ENCODE measurements at places on chromosomes 6 and 20. TPM values are rescaled to one million over a fixed set of nuclear protein-coding genes. Genes with fewer than 3 reads are reported as not detected.

- no peak for DNase-seq
- H3K4me1 ChIP-seq = peaks cover 60% of the 10 kb centered on the region
- H3K27ac ChIP-seq = peak overlapping the region; percentile 16
Observed at GRCh38 chr6:4128072-4128471, 7.3 kb downstream of the ECI2 start.

GRCh38 chr6:150138638-150139037, 4.2 kb upstream of the PPP1R14C start:
- DNase-seq = no peak
- H3K4me3 ChIP-seq = no peak overlapping the region
- no peaks in the 10 kb centered on the region for H3K4me1 ChIP-seq
- no peaks in the 10 kb centered on the region for H3K36me3 ChIP-seq
- peaks cover 15% of the 10 kb centered on the region for H3K27me3 ChIP-seq
- no peak overlapping the region for H3K27ac ChIP-seq

DNA sequence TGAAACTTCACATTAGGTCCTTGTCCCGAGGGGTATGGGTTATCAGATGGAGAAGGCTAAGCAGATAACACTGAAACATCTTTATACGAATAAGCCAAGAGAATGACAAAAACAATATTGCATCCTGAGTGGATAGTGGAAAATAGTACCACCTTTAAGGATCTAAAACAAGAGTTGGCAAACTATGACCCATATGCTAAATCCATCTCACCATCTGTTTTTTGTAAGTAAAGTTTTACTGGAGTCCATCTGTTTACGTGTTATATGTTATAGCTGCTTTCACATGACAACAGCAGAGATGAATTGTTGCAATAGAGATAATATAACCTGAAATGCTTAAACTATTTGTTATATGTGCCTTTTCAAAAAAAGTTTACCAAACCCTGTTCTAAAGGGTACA, 76.1 kb upstream of the TRDN start:
- no peak for DNase-seq
- H3K27me3 ChIP-seq = no peaks in the 10 kb centered on the region
- H3K36me3 ChIP-seq = no peaks in the 10 kb centered on the region
- H3K4me1 ChIP-seq = no peaks in the 10 kb centered on the region

- H3K4me1 ChIP-seq = peaks cover 24% of the 10 kb centered on the region
- DNase-seq = peak; percentile 68
- H3K27ac ChIP-seq = peak overlapping the region; percentile 66
Observed at GRCh38 chr6:52647199-52647598, 23.7 kb upstream of the TMEM14A start.

DNA sequence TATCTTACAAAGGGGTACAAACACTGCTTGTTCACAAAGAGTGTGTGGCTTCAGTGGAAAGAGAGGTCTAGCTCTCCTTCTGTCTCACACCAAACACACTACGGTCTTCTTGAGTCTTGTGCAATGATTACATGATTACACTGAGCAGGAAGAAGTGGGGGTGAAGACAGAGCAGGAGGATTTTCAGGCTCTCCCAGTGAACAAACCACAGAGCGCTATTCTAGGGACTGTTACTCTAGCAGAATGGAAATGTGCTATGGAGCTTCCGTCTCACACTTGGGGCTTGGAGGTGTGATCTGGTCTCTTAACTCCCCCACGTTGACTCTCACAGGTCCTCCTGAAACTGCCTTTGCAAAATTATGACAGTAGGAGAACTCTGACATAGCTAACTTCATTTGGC, 203.4 kb downstream of the MYLK4 start:
- no peak for DNase-seq
- no peaks in the 10 kb centered on the region for H3K36me3 ChIP-seq
- peaks cover 9% of the 10 kb centered on the region for H3K4me1 ChIP-seq
- no peak overlapping the region for H3K27ac ChIP-seq
- H3K27me3 ChIP-seq = peaks cover 16% of the 10 kb centered on the region

DNA sequence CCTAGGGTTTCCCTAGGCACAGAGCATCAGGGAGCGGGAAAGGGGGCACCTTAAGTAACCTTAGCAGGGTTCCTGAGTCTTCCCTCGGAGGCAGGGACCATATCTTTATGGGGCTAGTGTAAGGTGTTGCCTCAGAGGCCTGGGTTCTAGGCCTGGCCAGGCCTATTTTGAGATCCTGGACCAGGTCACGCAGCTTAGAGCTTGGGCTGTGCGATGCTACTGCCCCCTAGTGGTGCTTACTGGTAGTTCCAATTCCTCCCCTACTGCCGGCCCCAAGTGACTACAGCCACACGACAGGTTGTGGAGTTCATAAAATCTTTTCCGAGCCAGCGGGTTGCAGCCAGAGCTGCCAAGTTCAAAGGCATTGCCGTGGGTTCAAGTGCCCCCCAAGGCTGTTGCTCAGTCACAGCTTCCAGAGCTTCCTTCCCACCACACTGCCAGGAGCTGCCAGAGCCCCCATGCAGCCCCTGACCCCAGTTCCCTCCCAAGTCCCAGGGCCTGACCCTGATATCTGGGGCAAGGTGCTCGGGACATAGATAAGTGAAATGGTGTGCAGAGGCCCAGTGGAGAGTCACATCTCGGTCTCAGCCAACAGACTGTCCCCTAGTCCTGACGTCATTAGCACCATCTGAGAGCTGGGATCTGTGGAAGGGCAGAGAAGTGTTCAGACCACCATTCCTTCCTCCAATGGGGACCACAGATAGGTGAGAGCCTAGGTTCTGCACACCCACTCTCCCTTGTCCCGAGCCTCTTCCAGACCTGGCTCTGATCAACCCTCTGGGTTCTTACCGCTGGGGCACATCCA, 3.3 kb downstream of the LRRC73 start:
- H3K36me3 ChIP-seq = peaks cover 43% of the 10 kb centered on the region
- peak; percentile 98 for DNase-seq
- H3K27ac ChIP-seq = no peak overlapping the region
- peaks cover 17% of the 10 kb centered on the region for H3K4me1 ChIP-seq
- no peaks in the 10 kb centered on the region for H3K27me3 ChIP-seq

GRCh38 chr6:1312203-1312472, 240 bp downstream of the FOXQ1 start:
- H3K36me3 ChIP-seq = no peaks in the 10 kb centered on the region
- DNase-seq = no peak
- no peaks in the 10 kb centered on the region for H3K4me1 ChIP-seq

GRCh38 chr6:53103993-53104675, 38.9 kb downstream of the FBXO9 start:
- no peak overlapping the region for H3K27ac ChIP-seq
- H3K36me3 ChIP-seq = peaks cover 22% of the 10 kb centered on the region
- no peak for DNase-seq
- H3K4me3 ChIP-seq = no peak overlapping the region
- peaks cover 18% of the 10 kb centered on the region for H3K4me1 ChIP-seq
- no peaks in the 10 kb centered on the region for H3K27me3 ChIP-seq

- DNase-seq = no peak
- no peaks in the 10 kb centered on the region for H3K4me1 ChIP-seq
- no peaks in the 10 kb centered on the region for H3K27me3 ChIP-seq
- no peak overlapping the region for H3K27ac ChIP-seq
- H3K4me3 ChIP-seq = no peak overlapping the region
- no peaks in the 10 kb centered on the region for H3K36me3 ChIP-seq
Observed at GRCh38 chr6:50116797-50117542, 67.2 kb upstream of the DEFB112 start.

DNA sequence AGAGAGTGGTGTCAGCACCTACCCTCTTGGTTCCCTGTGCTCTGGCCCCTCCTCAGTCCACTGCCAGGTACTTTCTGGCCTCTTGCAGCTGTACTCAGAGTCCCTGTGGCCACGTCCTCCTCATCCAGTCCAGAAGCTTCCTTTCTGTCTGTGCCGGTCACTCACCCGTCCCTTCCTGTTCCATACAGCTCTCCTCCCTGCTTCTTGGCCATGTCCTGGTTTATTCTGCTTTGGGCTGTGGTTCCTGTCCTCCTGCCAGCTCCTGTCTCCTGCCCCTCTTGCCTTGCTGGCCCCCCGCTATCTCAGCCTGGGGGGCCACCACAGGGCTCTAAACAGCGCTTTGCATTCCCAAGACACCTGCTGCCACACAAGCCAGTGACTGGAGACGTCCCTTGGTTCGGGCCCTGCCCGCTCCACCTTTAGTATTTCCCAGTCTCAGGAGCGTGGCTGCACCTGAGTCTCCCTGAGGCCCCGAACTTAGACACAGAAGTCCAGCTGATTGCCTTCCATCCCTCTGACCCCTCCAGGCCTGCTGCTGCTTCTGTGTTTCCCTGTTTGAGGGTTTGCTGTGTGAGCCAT, 15.5 kb upstream of the RBM38 start:
- no peak overlapping the region for H3K27ac ChIP-seq
- H3K4me3 ChIP-seq = no peak overlapping the region

DNA sequence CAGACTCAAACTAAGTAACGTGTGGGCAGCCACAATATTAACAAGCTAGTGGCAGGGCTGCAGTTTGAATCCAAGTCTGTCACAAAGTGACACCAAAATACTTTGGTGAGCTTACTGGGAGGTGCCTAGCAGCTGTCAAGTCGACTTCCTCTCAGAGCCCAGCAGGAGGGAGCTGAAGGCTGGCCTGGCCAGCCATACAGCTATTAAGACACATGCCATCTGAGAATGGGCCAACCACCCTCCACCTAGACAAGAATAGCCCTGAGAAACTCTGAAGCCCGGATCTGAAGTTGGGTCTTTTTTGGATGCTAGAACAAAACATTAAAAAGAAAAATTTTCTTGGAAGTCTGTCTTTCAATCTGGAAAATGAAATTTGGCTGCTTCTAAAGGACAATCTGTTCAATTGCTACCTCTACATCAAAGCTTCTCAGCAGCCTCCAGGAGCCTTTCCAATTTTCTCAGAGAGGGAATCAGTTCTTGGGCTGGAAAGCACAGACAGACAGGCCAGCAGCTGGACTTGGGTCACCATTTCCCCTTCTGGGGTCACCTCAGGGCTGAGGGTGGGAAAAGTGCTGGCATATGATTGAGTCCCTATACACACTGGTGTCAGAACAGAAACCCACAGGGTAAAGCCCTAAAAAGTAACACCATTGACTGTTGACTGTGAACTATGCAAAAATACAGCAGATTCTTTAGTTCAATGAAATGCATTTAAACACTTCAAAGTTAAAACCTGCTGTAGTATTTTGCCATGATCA, 42.9 kb downstream of the UQCC1 start:
- H3K36me3 ChIP-seq = peaks cover 25% of the 10 kb centered on the region
- H3K27ac ChIP-seq = peak overlapping the region; percentile 19
- no peak for DNase-seq
- H3K4me1 ChIP-seq = peaks cover 19% of the 10 kb centered on the region
- no peaks in the 10 kb centered on the region for H3K27me3 ChIP-seq

GRCh38 chr6:19632230-19632629, 204.9 kb upstream of the ID4 start:
- no peaks in the 10 kb centered on the region for H3K36me3 ChIP-seq
- H3K27ac ChIP-seq = no peak overlapping the region
- no peaks in the 10 kb centered on the region for H3K4me1 ChIP-seq

- H3K27ac ChIP-seq = no peak overlapping the region
- peaks cover 6% of the 10 kb centered on the region for H3K27me3 ChIP-seq
- H3K36me3 ChIP-seq = no peaks in the 10 kb centered on the region
- H3K4me1 ChIP-seq = peaks cover 9% of the 10 kb centered on the region
Observed at GRCh38 chr6:107763946-107764345, 60.2 kb downstream of the SCML4 start.

DNA sequence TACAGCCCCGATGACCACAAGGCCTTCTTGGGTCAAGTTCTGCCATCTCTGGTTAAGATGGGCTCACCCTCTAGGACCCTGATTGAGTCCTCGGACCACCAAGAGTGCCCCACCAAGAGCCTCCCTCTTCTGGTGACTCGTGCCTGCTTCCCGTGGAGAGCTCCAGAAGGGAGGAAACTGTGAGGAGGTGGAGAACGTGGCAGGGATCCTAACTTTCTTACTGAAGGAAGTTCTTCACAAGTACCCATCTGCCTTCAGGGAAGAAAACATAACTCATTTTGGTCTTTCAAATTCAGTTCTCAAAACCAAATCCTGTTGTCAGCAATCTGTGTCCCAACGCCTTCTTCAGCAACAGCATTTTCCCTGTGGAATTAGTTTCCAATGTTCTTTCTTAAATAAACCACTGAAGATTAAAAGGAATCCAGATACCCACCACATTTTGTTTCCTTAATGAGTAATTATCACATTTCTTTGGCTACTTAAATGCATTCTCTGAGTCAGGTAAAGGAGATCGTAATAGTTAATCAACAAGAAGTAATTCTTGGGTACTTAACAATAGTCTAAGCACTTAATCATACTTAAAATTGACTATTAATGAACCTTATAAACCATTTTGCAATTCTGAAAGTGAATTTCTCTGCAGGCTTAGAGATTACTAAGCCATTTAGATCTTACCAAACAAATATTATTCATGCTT, 185.8 kb upstream of the SGK1 start:
- H3K4me3 ChIP-seq = no peak overlapping the region
- H3K36me3 ChIP-seq = no peaks in the 10 kb centered on the region
- H3K27me3 ChIP-seq = no peaks in the 10 kb centered on the region
- H3K4me1 ChIP-seq = peaks cover 4% of the 10 kb centered on the region

DNA sequence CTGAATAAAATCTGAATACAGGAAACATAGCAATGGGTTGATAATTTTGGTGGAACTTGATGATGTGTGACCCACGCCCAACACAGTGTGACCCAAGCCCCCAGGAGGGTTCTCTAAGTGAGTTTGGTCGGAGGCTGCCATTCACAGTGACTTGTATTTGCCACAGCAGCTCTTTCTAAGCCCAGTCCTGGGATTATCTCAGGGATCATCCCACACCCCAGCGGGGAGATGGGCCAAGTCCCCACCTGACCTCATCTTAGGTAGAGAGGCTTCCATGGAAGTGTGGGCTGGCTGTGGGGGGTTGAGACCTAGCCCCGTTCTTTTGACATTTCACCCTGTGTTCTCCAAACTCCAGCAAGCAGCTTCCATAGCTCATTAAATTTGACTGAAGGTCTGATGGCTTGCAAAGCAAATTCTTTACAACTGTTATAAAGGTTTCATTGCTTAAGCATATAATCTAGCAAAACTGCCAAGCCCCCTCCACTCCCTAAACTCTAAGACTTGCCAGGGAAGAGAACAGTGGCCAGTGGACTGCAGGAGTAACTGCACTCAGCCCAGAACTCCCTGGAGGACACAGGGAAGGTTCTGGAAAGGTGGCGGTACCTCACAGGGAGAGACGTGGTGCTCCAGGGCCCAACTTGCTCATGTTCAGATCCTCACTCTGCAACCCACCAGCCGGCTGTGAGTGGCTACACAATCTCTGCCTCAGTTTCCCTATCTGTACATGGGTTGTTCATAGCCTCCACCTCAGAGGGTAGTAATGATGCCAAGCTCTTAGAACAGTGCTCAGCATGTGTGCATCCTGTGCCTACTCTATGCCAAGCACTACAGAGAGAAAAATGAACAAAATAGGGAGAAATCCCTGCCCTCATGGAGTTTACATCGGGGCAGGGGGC, 1.0 kb upstream of the PCK1 start:
- H3K4me1 ChIP-seq = no peaks in the 10 kb centered on the region
- no peak overlapping the region for H3K4me3 ChIP-seq
- H3K27ac ChIP-seq = no peak overlapping the region

- DNase-seq = no peak
- H3K27me3 ChIP-seq = peaks cover 4% of the 10 kb centered on the region
Observed at GRCh38 chr20:63432577-63433325, 39.7 kb downstream of the KCNQ2 start.

NMBR gene
- not detected for total RNA-seq

BPIFA1 gene
- not detected for total RNA-seq

ENPP5 gene
- 5.3 TPM for total RNA-seq

COL19A1 gene
- not detected for total RNA-seq

TMEM74B gene
- not detected for total RNA-seq

UBR2 gene
- total RNA-seq = 31.5 TPM

MCHR2 gene
- total RNA-seq = not detected

STX11 gene
- 0.36 TPM for total RNA-seq

BTN3A1 gene
- 25.3 TPM for total RNA-seq
